HFFc6 (cell line): ENCODE measurements at places on chromosomes 12 and 14. TPM values are rescaled to one million over a fixed set of nuclear protein-coding genes. Genes with fewer than 3 reads are reported as not detected.

FAM222A gene
- total RNA-seq: 0.63 to 0.87 TPM (median 0.69 TPM) in 3 replicates

IQSEC3 gene
- not detected in 3 replicates for total RNA-seq

KCNK10 gene
- total RNA-seq: not detected in 3 replicates

BICDL1 gene
- total RNA-seq: 0.09 TPM in 1 of 3 replicates, not detected in the others

KLRC2 gene
- not detected in 3 replicates for total RNA-seq

SLC17A8 gene
- total RNA-seq: not detected in 2 replicates

MIPOL1 gene
- total RNA-seq: 6.3 to 6.6 TPM (median 6.5 TPM) in 3 replicates

CPM gene
- total RNA-seq: 2.3 to 3.6 TPM (median 2.7 TPM) in 3 replicates

EIF2S3B gene
- 0.61 to 0.88 TPM (median 0.80 TPM) in 3 replicates for total RNA-seq

LALBA gene
- not detected in 3 replicates for total RNA-seq

KLRC3 gene
- not detected in 3 replicates for total RNA-seq

RBP5 gene
- total RNA-seq: not detected in 3 replicates

CLEC1B gene
- total RNA-seq: not detected in 3 replicates

SERPINA9 gene
- total RNA-seq: not detected in 3 replicates

OTOGL gene
- total RNA-seq: 0.12 to 0.24 TPM (median 0.20 TPM) in 3 replicates

KLHL28 gene
- 7.0 to 7.5 TPM (median 7.1 TPM) in 3 replicates for total RNA-seq

MANSC1 gene
- total RNA-seq: 4.6 to 10.4 TPM (median 7.5 TPM) in 3 replicates

TMEM179 gene
- total RNA-seq: not detected in 2 replicates

- H3K4me1 ChIP-seq: peaks cover 38% of the 10 kb centered on the region
- H3K36me3 ChIP-seq: peaks cover 25% of the 10 kb centered on the region
- H3K4me3 ChIP-seq: peak overlapping the region; percentile 63
- no peak for DNase-seq
Measured at GRCh38 chr14:93240678-93241000, 33.6 kb downstream of the UBR7 start.

DNA sequence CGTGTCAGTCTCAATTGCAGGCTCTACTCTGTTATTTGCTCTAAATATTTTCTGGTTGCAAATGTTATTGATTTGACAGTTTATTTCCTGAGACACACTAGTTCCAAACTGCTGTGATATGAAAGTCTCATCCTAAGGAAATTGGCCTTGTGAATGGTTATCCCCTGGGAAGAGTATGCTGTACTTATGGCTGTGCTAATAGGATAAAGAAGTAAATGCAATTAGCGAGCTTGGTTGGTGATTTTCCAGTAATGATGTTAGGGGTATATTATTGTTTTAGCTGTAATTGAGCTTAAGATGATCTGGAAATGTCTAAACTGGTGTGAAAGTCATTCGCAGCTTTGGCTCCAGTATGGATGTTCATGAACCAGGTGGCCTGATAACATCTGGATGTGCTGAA is 197.9 kb downstream of the SUDS3 start:
- no peak overlapping the region for H3K27ac ChIP-seq
- no peak for DNase-seq
- H3K27me3 ChIP-seq: no peaks in the 10 kb centered on the region
- H3K36me3 ChIP-seq: no peaks in the 10 kb centered on the region
- no peaks in the 10 kb centered on the region for H3K4me1 ChIP-seq

DNA sequence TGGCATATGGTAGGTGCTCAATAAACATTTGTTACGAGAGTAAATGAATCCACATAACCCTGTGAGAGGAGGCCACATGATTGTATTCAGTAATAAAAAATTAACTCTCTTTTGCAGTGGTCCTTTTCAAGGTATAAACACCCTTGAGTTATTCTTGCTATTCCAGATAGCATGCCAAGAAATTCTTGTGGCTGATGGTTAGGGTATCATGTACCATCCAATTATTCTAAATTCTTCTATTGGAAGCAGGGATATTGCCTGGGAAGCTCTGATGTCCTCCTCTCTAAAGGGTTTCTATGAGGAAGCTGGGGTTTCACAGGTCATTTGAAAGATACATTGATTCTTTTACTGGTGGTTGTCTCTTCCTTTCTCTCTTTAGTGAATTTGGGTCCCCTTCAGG is 10.1 kb downstream of the AKAP6 start:
- no peak for DNase-seq
- peaks cover 19% of the 10 kb centered on the region for H3K4me1 ChIP-seq
- H3K36me3 ChIP-seq: peaks cover 5% of the 10 kb centered on the region; the same call in 1 of the 2 replicates
- H3K4me3 ChIP-seq: no peak overlapping the region
- H3K27ac ChIP-seq: no peak overlapping the region

GRCh38 chr14:21734457-21735074 is 60.9 kb upstream of the OR4E1 start:
- no peaks in the 10 kb centered on the region for H3K27me3 ChIP-seq
- H3K4me1 ChIP-seq: no peaks in the 10 kb centered on the region
- DNase-seq: no peak
- peaks cover 5% of the 10 kb centered on the region; the same call in 1 of the 2 replicates for H3K36me3 ChIP-seq

- no peaks in the 10 kb centered on the region for H3K36me3 ChIP-seq
- no peak for DNase-seq
- no peak overlapping the region for H3K27ac ChIP-seq
- H3K4me1 ChIP-seq: no peaks in the 10 kb centered on the region
Measured at GRCh38 chr14:84708865-84709264, 821.1 kb upstream of the FLRT2 start.

DNA sequence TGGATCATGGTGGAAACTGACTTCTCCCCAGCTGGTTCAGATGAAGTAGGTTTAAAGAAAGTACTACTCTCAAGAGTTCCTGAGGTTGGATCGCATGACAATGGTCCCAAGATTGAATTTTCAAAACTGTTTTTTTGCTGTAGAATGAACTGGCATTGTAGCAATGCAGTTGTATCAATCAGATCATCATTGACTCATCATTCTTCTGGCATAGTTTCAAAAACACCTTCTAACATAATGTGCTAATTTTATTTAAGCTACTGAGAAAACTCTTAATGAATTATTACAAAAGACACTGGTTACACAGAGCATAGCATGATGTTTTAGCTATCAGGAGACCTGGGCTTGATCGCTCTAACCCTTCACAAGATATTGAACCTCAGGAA is 384.5 kb upstream of the DCN start:
- H3K4me1 ChIP-seq: no peaks in the 10 kb centered on the region
- DNase-seq: no peak
- H3K36me3 ChIP-seq: no peaks in the 10 kb centered on the region
- no peak overlapping the region for H3K27ac ChIP-seq

DNA sequence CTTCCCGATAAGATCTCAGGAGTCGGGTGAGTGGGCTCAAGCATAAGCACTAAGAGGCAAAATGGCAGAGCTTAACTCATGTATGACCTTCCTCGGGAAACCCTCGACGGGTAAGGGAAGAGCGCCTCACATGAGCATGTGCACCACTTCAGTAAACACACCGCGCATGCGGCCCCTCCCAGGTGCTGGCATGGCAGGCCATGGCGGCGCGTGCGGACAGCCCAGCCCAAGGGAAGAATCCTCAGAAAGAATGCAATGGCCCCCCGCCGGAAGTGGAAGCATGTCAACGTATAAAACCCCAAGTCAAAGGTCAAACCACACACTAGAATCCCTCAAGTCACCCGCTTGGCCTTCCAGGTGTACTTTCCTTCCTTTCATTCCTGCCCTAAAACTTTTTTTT is 6.6 kb upstream of the TNFAIP2 start:
- no peak overlapping the region for H3K4me3 ChIP-seq
- DNase-seq: no peak
- H3K27me3 ChIP-seq: peaks cover 1% of the 10 kb centered on the region; the same call in 1 of the 2 replicates
- peaks cover 14% of the 10 kb centered on the region for H3K4me1 ChIP-seq
- H3K27ac ChIP-seq: no peak overlapping the region

DNA sequence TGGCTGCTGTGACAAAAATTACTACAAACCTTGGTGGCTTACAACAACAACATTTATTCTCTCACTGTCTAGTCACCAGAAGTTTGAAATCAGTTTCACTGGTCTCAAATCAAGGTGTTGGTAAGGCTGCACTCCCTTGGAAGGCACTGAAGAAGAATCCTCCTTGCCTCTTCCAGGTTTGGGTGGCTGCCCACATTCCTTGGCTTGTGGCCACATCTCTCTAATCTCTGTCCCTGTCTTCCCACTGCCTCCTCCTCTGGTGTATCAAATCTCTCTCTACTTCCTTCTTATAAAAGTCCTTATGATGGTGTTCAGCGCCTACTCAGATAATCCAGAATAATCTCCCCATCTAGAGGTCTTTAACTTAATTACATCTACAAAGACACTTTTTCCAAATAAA is 31.0 kb downstream of the PLCZ1 start:
- no peak overlapping the region for H3K4me3 ChIP-seq
- H3K36me3 ChIP-seq: peaks cover 5% of the 10 kb centered on the region; the same call in 1 of the 2 replicates
- no peak overlapping the region for H3K27ac ChIP-seq
- DNase-seq: no peak

DNA sequence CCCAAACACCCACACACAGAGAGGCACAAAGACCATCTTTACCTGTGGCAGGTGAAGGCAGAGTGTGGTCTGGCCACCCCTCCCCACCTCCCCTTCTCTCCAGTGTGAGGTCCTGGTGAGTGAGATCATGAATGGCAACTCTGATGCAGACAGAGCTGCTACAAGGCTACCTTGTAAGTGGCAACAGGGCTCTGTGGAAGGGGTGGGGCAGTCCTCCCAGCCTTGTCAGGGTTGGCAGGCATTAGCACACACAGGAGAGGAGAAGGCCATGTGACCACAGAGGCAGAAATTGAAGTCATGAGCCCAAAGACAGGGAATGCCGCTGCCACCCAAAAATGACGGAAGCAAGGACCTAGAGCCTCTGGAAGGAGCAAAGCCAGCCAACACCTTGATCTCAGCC is 30.7 kb downstream of the VWF start:
- peaks cover 65% of the 10 kb centered on the region for H3K4me1 ChIP-seq
- no peaks in the 10 kb centered on the region for H3K36me3 ChIP-seq
- peak overlapping the region; percentile 77 for H3K4me3 ChIP-seq
- no peak for DNase-seq
- peaks cover 2% of the 10 kb centered on the region for H3K27me3 ChIP-seq

DNA sequence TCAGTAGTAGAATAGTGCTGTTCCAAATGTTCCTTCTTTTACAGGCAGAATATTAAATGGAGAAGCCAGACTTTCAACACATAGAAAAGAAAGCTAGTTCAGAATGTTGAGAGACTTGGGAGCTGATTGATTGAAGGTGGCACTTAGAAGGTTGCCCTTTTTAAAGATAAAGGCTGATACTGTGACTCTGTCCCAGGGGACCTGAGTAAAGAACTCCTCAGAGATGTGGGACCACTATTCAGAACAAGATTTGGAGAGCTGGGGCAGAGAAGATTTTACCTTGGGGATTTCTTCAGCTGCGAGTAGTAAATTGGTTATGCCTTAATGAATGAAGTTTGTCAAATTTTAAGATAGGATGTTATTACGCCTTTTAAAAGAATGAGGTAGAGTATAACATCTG is 21.4 kb upstream of the BTG1 start:
- no peak for DNase-seq
- H3K36me3 ChIP-seq: no peaks in the 10 kb centered on the region
- H3K27ac ChIP-seq: no peak overlapping the region
- no peaks in the 10 kb centered on the region for H3K27me3 ChIP-seq
- H3K4me3 ChIP-seq: no peak overlapping the region

- peaks cover 3% of the 10 kb centered on the region; the same call in 1 of the 2 replicates for H3K27me3 ChIP-seq
- DNase-seq: no peak
- H3K4me3 ChIP-seq: no peak overlapping the region
- no peak overlapping the region for H3K27ac ChIP-seq
Measured at GRCh38 chr12:70456953-70457352, 90.9 kb downstream of the KCNMB4 start.

DNA sequence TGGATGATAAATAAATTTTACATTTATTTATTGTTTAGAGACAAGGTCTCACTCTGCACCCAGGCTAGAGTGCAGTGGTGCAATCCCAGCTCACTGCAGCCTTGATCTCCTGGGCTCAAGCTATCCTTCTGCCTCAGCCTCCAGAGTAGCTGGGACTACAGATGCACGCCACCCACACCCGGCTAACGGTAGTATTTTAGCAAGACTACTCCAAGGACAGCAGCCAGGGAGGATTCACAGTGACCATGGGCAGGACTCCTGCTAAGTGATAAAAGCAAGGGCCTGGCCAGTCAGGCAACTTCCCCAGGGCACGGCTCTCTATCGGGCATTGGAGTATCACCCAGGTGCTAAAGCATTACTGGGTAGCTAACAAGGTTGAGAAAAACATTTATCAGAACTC is 55.4 kb downstream of the ARL6IP4 start:
- peaks cover 37% of the 10 kb centered on the region for H3K27me3 ChIP-seq
- H3K27ac ChIP-seq: no peak overlapping the region
- no peak overlapping the region for H3K4me3 ChIP-seq

DNA sequence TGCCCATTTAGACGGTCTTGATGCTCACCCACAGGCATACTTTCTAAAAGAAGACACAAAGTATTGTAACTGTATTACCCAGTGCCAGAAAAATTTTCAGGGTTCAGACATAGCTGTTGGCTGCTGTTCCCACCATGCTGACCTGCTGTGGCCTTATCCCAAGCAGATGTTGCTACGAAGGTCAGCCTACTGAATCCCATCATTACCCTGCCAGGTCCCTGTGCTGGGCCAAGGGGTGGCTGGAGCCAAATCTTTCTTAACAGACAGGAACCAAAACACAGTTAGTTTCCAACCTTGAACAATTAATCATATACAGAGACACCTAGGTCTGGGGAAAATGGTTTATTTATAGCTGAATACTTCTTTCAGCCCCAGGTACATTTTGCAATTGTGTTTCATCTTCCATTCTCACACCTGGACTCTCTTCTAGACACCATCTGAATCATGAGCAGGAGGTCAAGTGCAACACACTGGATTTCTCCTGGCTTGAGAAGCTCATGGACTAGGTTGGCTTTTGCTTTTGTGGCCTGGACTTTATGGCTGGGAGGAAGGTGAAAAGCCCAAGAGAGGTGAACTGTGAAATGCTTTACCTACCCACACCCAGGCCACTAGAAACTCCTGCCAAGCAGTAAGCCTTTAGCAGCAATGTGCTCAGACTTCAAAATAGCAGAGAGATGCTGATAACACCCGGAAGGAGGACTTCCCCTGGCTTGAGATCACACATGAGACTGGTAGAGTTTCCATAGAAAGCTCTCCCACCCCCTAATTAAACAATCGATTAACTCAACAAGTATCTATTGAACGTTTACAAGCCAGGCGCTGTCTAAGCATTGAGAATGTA is 150.1 kb downstream of the SUDS3 start:
- H3K36me3 ChIP-seq: no peaks in the 10 kb centered on the region
- H3K4me1 ChIP-seq: no peaks in the 10 kb centered on the region
- H3K27me3 ChIP-seq: peaks cover 3% of the 10 kb centered on the region
- no peak for DNase-seq
